GM03348 (cell line): ENCODE measurements at places on chromosomes 6 and 20.

GRCh38 chr6:15775741-15776140, 112.9 kb upstream of the DTNBP1 start:
- DNase-seq: no peak

DNA sequence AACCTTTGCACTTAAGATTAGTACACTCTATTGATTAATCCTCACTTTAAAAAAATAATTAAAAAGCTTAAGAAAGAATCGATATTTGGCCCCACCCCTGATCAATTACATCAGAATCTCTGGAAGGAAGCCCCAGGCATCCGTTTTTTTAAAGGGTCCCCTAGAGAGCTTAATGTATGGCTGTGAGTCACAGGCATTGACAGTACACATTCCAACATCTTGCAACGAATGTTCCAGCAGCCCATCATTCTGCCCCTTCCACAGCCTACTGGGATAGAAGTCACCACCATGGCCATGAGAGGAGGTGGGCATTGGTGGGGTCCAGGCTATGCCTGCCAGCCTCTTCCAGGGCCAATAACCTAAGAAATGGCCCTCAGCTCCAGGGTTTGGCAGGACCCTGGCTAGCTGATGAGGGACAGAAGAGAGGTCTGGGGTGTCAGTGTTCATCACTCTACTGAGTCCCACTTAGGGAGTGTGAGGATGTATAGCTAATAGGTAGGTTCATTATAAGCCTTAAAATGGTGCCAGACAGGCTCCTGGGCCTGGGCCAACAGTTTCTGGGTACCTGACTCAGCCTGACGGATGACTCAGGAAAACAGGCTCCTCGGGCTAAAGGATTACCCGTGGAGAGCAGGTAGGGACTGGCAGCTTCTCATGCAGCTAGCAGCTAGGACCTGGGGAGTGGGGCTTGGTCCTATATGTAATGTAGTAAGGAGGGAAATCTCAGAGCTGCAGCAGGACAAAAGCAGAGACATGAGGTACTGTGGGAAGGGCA, 40.4 kb downstream of the MDGA1 start:
- DNase-seq: no peak

GRCh38 chr6:117498159-117498558, 15.7 kb downstream of the DCBLD1 start:
- DNase-seq: peak; percentile 64

DNA sequence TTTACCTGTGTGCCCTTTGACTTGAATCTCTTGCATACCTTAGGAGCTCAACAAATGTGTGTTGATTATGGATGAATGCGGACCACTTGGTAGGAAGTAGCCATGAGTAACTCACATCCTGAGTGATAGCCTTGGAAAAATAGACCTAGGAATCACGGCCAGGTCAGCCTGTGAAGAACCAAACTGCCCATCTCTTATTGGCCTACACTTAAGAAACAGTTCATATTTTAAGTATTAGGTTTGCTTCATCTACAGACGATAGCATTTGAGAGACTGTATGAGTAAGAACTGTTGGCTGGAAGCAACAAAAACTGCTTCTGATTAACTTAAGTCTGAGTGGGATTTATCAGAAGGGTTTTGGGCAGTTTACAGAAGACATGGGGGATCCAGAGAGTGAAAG, 320.1 kb upstream of the PRND start:
- DNase-seq: peak; percentile 52

DNA sequence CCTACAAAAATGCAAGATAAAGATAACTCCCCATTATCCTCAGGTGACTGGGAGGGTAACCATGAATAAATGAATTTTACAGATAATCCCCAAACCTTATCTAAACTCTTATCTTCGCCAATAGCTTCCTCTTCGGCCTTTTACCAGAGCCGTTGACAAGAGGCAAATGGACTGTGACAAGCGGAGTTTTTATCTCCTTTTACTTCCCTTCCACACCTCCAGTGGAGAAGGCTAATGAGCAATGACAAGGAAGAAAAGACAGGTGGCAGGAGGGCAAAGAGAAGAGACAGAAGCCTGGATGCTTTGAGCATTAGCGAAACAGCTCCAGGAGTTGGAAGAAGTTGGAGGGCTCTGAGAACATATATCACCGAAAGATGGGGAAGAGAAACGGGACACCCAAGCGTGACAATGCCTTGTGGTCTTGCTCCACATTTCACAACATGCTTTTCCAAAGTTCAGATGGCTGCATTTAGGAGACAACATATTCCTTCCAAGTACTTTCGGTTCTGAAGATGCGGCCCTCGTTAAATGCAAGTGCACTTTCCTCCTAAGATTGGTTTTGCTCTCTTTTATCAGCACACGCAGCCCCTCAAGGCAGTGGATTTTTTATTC, 69.2 kb downstream of the PRDM1 start:
- peak; percentile 37 for DNase-seq

DNA sequence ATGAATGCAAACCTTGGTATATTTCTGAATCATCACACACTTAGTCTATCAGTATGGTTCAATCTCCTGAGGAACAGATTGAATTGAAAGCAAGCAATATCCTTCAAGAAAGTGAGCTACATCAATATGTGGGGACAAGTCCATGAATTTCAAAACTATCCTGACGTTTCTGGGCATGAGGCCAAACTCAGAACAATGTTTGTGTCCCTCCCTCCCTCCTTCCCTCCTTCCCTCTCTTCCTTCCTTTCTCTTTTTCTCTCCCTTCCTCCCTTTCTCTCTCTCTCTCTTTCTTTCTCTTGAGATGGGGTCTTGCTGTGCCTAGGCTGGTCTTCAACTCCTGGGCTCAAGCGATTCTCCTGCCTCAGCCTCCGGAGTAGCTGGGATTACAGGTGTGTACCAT, 27.9 kb upstream of the SYNCRIP start:
- DNase-seq: no peak

DNA sequence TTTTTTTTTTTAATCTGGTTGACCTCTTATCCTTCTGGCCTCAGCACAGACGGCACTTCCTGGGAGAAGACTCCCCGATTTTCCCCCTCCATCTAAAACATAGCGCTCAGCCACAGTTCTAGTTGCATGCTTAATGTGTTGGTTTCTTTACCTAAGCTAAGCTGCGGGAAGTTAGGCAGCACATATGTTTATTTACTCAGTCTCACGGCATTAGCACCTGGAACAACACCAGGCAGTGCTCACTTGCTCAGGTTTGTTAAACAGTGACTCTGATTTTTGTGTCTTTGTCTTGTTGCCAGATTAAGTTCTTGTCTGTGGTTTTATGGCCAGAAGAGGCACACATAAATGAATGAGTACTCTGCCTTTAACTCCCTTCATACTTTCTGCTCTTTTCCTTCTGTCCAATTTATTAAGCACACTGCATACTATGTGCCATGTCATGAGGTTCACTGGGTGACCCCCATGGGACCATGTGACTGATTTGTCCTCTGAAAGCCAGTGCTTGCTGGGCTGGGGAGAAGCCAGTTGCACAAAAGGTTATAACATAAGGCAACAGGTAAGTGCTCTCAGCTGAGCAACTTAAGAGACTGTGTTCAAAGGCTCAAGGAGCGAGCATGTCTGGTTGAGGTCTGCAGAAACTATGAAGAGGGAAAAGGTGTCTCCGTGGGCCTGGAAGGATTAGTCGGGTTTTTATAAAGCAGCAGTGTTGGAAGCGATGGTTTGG, 93.6 kb downstream of the RPP40 start:
- DNase-seq: no peak

- no peak for DNase-seq
Observed at GRCh38 chr20:33897313-33897912, 86.3 kb downstream of the CHMP4B start.

DNA sequence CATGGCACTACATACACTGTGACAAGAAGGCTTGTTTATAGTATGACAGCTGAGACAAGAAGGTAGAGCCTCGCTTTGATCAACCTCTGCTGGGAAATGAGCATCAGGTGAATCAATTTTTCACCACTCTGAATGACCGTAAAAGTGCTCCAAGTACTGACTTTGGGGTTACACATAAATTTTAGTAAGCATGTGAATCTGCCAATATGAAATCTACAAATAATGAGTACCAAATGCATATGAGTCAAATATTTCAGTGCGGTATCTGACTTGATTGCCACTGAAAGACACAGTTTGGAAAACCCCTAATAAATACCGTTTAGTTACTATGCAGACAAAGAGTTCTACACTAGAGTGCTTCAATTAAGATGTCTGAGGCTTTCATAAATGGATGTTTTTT, 77.8 kb downstream of the ATG5 start:
- DNase-seq: no peak

DNA sequence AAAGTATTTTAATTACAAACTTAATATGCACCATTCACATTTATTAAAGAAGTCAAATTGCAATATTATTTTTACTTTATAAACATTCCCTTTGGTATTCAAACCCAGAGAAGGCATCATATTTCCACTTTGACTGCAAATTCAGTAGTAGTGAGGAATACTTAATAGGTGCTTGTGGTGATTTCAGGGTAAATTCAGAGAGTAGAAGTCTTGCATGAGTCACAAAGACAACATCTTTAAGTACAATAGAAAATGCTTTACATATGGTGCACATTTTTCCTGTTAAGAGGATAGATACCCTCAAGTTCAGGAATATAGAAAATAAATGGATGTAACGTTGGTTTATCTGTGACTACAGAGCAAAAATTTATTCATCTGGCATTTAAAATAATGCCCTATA, 390.2 kb downstream of the TENT5A start:
- DNase-seq: peak; percentile 2

DNA sequence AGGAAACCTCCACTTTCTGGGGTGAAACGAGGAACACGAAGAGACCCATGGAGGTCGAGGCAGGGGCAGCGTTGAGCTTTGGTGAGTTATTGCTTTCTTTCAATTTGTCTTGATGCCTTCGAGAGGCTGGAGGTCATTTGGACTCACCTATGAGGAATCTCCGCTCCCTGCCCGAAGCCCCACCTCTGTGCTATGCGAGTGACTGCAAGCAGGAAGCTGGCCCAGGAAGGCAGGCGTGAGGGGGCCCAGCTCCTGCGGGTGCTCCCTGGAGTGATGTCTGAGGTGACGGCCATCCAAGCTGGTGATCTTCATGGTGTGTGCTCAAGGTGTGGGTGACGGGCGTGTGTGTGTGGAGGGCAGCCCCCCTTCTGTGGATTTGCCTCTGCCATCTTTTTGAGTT, 13.0 kb downstream of the PSMG4 start:
- DNase-seq: no peak

DNA sequence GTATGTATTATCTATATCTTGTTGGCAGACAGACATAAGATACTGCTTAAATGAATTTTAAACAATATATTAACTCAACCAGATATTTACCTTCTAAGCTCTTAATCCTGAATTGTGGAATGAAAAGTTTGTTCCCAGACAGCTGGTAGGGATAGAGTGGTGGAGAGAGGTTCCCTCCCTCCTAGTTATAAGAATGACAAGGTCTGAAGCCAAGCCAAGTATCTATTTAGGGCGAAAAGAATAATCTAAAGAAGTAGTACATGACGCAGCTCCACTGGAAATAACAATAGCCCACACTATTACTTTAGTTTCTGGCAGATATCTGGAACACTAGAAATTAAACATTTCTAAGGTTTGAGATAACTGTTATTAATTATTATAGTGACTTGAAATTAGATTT, 104.3 kb downstream of the AHI1 start:
- DNase-seq: no peak

GRCh38 chr6:142407685-142408273, 106.0 kb downstream of the ADGRG6 start:
- no peak for DNase-seq

DNA sequence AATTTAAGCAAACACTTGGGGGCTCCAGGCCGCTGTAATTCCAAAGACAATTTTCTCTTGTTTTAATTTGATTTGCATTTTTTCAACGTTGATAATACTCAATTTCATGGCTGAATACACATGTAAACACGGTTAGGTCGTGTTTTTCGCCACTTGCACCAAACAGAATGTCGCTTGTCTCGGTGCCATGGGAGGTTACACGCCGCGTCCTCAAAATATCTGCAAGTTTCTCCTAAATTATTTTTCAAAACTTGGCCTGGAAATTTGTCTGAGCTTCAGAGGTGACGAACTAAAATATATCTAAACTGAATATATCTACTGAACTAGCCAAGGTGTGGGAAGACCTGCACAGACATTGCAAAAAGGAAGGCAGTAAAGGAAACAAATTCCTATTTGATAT, 15.0 kb downstream of the FOXA2 start:
- no peak for DNase-seq

DNA sequence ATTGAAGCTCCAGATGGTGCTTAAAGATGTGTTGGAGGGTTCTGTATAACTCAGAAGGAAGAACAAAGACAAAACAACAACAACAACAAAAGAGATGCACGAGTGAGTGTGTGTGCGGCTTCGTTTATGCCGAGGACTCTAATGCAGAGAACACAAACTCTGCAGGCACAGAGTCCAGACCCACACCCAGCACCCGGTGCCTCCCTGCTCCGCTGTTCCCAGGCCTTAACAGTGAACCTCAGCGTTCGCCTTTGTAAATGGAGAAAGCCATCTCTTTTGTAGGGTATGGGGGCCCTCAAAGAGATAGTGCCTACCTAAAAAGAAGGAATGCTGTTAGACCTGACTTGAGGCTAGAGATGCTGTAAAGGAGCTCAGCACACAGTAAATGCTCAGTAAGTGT, 243.3 kb downstream of the ERMARD start:
- DNase-seq: no peak

- DNase-seq: no peak
Observed at GRCh38 chr20:5727018-5727515, 23.1 kb upstream of the SHLD1 start.

GRCh38 chr6:53066077-53066417, 843 bp downstream of the FBXO9 start:
- DNase-seq: peak; percentile 75

DNA sequence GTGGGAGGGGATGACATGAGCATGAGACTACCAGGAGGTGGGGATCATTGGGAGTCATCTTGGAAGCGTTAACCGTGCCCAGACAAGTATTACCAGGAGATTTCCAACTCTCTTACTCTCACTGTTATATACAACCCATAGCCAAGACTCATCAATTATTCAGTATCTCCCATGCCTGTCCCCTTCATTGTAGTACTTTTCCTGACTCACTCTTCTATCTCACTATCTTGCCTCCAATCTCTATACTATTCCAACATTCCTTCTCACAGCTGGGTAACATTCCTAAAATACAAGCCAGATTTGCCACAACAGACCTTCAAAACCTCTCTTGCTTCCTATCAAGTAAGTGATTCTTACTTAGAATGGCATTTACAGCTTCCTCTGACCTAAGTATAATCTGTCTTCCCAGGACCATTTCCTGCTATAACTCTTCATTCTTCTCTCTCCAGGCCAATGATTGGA, 226.3 kb upstream of the SMLR1 start:
- DNase-seq: peak; percentile 71
